Stimulated activated CD4-positive, alpha-beta T cell treated with anti-CD3 and anti-CD28 coated beads, Interleukin-4, amount 100 ng/mL, for 1 hour (primary cell): ENCODE measurements at places on chromosomes 16 and 17.
A peak's percentile ranks its signal among the peaks of the same experiment; 100 is the strongest.

- no peak for DNase-seq
Measured at GRCh38 chr17:76550712-76551615, 11.1 kb downstream of the PRCD start.

GRCh38 chr17:9434642-9435057, 141.0 kb downstream of the STX8 start:
- no peak for DNase-seq

GRCh38 chr17:79160980-79161636, 86.5 kb downstream of the ENGASE start:
- no peak for DNase-seq

- no peak for DNase-seq
Measured at GRCh38 chr17:68807998-68808772, 147.0 kb downstream of the ABCA8 start.

DNA sequence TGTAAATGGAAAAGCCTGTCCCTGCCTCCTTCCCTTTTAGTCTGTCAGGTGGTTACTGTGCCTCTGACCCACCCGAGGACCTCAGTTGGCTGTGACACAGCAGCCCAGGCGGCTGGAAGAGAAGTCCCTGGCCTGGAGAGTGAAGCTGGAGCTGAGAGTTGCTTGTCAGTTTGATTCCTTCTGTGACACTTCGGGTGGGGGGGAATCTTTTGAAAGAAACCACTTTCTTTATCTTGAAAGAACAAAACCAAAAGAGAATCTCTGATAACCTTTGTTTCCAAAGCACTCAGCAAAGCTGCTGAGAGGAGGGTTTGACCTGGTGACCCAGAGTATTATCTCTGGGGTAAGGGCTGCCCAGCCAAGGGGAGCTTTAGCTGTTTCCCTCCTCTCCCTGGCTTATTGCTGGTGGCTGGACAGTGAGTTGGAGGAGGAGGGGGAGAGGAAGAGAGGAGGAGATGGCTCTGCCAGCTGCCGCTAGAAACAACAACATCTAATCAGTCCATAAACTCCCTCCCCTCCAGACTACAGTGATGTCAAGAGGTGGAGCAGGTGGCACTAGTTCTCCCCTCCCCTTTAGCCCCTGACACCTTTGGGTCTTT, 34.0 kb downstream of the YPEL2 start:
- DNase-seq = no peak

GRCh38 chr16:89581045-89581695, 5.6 kb downstream of the CPNE7 start:
- DNase-seq = no peak

DNA sequence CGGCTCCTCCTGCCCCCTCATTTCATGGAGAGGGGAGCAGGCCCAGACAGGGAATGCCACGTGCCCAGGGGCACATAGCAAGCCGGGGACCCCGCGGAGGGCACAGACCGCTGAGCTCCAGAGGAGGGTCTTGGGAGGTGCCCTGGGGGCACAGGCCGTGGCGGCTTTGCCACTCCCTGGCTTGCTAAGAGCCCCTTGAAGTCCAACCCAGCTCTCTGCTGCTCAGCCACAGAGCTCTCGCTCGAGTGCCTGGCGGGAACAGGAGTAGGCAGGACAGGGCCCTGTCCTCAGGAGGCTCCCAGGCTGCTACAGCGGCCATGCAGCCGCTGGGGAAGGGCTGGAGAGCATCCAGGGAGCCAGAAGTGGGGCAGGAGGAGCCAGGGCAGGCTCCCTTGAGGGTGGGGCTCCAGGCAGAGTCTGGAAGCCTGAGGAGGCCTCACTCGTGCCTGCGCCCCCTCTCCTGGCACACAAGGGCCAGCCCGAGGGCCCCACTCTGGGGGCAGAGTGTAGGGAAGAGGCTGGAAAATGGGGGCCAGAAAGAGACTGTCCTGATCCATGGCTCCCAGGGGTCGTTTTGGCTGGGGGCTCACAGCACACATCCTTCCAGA, 4.4 kb upstream of the RAB26 start:
- no peak for DNase-seq

DNA sequence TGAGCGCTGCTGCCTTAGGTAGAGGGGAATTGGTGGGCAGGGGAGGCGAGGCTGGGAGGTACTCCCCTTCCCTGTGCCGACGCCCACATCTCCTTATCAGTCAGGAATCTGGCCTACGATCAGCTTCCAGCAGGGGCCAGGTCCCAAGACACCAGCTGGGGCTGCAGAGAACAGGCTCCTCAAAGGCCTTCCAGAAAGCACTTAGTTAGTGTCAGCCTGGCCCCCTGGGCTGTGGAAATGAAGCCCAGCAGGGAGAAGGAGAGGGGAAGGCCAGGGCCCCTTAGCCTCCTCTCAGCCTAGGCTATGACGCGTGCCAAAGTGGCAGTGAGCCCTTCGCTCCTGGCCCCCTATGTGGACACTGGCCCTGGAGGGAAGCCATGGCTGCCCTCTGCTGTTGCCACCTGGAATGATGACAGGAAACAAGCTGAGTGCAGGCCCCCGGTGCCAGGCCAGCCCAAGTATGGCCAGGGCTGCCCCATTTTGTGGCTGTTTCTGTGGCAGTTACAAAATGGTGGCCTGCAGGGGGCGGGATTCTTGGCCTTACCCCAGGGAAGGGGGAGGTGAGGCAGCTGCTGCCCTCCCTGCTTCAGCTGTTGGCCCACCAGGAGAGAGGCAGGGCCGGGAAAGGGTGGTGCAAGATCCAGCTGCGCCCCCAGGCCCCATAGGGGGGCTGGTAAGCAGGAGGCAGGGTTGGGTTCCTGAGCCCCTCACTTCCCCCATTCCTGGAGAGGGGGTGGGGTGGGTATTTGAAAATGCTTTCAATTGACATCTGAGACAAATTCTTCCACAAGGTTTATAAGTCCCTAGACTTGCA, 11.3 kb downstream of the TBX4 start:
- DNase-seq = no peak

- no peak for DNase-seq
Measured at GRCh38 chr17:1872976-1873375, 43.2 kb downstream of the RPA1 start.

GRCh38 chr17:76009969-76010661, 9.5 kb downstream of the CDK3 start:
- DNase-seq = no peak

DNA sequence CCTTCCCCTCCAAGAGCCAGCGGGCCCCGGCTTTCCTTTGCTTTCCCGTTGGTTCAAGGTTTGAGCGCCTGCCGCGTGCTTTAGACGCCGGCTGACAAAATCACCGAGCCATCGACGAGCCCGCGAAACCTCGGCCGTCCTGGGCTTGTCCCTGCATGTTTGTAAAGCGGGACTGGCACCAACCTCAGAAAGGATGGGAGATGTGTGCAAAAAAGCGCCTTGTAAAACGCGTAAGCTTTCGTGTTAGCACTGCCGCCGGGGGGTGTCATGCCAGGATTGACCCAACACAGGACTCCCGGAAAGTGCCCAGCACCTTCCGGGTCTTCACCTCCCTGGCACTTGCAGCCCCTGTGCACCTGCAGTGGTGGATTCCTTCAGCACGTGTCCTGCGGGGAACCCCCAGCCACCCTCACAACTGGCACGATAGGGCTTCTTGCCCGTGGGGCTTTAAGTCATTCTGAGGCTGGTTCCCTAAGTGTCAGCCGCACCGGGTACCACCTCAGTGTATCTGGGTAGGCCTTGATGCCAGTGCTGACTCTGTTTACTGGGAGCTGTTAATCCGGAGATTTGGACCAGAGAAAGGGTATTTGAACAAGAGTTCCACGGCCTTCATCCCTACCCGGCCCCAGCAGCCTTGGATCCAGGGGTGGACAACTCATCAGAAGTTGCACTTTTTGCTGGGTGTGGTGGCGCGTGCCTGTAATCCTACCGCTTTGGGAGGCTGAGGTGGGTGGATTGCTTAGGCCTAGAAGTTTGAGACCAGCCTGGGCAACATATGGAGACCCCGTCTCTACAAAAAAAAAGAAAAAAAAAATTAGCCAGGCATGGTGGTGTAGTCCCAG, 817 bp downstream of the NDUFAF8 start:
- peak; percentile 66 for DNase-seq

DNA sequence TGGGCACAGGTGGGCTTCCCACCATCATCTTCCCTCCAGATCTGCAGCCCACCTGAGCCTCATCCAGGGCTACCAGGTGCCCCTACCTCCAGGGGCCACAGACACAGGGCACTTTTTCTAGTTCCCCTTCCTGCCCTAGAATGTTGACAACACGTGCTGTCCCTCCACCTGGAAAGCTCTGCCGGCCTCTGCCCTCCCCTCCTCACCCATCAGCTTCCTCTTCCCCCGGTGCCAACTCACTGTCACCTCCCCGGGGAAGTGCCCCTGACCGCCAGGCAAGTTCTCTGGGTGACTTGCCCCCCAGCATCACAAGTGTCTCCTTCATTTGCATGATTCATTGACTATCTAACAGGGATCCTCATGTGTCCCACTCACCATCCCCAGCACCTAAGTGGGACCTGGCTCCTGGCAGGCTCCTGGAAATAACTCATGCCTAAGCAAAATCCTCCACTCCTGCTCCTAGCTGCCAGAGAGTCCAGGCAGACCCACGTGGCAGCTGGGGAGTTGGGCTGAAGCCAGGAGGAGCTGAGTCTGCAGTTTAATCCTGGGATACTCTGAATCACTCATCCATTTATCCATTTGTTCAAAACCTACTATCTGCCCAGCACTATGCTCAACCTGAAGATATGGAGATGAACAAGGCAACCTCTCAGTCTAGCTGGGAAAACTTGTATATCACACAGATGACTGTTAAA, 304.4 kb downstream of the FOXL1 start:
- no peak for DNase-seq

DNA sequence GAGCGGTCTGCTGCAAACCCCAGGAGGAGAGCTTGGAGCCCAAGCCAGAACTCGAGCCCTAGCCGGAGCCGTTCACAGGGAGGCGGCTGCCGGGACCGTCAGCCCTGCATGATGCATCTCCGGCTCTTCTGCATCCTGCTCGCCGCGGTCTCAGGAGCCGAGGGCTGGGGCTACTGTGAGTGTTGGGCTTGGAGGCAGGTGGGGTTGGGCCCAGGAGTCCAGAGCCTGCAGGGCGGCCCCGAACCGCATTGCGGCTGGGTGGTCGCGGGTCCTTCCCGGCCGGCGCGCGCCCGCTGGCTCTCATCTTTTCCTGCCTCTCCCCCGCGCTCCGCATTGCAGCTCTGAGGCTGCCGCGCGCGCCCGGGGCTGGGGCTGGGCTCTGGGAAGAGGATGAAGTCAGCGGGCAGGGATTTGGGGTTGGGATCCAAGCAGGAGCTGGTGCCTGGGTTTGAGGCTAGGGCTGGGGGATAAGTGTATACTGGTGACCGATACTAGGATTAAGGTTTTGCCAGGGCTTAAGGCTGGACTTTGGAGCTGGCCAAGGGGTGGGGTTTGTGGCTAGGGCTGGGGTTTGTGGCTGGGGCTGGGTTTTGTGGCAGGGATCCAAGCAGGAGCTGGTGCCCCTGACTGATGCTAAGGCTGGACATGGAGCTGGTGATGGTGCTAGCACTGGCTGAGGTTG, 532 bp downstream of the CNTNAP1 start:
- no peak for DNase-seq

- DNase-seq = no peak
Measured at GRCh38 chr17:7176107-7176840, 2.9 kb downstream of the ASGR1 start.

DNA sequence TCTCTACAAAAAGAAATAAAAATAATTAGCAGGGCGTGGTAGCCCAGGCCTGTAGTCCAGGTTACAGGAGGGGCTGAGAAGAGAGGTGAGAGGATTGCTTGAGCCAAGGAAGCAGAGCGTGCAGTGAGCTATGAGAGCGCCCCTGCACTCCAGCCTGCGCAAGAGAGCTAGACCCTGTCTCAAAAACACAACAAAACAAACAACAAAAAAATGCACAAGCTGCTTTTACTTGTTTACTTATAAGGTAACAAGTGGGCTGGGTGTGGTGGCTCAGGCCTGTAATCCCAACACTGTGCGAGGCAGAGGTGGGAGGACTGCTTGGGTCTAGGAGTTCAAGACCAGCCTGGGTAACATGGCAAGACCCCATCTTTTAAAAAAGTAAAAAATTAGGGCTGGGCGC, 1.7 kb downstream of the CYTH1 start:
- DNase-seq = no peak

DNA sequence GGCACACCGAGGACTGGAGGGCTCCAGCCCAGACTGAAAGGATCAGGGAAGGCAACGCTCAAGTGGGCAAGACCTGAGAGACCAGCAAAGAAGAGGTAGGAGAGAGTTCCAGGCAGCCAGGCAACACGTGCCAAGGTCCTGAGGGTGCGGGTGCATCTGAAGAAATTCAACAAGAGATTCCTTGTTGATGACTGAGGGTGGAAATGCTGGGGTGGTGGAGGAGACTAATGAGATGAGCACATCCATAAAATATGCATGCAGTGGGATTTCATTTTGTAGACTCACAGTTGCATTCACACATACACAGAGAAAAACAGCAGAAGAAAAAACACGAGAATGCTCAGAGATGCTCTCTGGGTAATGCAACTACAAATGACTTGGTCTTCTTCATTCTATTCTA, 154.8 kb upstream of the FOXF1 start:
- no peak for DNase-seq

DNA sequence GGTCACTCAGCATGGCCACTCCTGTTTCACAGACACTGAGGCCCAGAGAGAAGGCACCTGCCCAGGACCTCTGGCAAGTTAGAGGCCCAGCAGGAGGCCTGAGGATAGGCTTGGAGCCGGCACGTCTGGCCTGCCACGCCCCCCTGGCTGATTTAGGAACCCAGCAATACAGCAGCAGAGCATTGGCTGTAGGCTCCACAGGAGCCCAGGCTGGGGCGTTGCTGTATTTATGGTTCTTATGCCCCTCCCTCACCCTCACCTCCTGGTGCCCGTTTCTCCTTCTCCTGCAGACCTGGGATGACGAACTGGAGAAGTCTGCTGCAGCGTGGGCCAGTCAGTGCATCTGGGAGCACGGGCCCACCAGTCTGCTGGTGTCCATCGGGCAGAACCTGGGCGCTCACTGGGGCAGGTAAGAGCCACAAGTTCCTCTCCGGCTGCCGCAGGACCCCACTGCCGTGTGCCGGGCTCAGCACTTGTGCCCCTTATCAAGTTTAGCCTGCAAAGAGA, 25.8 kb downstream of the CRISPLD2 start:
- DNase-seq = no peak

GRCh38 chr16:1014771-1015495, 33.4 kb downstream of the SOX8 start:
- DNase-seq = no peak
